ENCODE measurements at places on chromosomes 2 and 18.

DNA sequence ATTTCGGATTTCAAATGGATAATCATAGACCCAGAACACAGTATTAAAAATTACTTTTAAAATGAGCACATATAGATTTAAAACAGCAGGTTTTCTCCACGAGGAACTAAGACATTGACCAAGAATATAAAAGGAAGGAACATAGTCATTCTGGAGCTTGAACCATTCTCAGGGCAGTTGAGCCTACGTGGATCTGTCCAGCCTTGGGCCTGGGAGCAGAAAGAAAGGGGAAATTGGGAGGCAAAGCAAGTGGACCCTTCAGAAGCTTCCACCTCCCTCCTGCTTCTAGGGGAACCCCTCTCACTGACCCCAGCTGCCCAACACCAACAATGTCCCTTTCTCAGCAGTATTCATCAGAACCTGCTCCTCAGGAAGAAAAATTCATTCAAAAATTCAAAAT, 31.4 kb upstream of the TTC39C start:
- DNase-seq: no peak

GRCh38 chr2:216956820-216957493, 97.1 kb upstream of the TNP1 start:
- no peak for DNase-seq

DNA sequence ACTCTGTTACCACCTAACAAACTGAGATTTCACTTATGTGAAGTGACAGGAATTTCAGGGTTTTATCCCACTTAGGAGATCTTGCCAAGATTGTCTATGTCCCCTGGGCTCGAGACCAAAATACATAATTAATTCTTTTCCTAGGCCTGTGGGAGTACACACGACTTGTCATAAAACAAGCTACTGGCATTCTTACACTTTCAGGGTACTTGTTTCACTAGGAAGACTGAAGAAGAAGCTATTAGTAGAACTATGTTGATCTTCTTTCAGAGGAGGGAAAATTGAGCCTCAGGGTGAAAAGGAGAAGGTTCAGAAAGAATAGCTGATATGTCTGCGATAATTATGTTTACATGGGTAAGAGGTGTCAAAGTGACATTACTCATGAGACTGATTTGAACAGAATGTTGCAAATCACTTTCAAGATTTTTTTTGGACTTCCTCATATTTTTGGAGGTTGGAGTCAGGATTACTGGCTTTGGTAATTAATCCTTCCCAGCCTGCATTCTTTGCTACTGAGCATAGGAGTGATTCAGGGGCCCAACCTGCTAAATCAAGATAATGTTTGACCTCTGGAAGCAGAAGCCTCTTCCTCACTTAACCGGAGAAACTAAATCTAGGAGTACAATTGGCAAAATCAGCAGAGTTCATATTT, 240.0 kb upstream of the NT5C1B start:
- no peak for DNase-seq

DNA sequence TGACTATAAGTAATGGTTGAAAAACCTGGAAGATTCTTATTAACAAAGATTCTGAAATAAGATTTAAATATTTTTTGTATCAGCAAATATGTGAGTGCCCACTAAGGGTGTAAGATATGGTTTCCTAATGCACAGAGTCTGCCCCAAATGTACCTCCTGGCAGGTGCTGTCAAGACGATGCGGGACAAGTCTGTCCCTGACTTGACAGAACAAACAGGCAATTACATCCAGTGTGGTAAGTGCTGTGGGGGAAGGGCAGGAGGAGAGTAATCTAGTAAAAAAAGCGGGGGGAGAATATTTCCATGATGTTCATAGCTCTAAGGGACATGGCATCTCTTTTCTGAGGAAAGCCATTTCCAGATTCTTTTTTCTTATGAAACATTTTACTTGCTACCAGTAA, 127.5 kb downstream of the COL4A4 start:
- no peak for DNase-seq

- no peak for DNase-seq
Observed at GRCh38 chr2:82879803-82880202, 1579.3 kb downstream of the SUCLG1 start.

GRCh38 chr2:222707102-222707688, 35.7 kb downstream of the MOGAT1 start:
- no peak for DNase-seq
